Stimulated activated CD4-positive, alpha-beta T cell treated with anti-CD3 and anti-CD28 coated beads, Interleukin-1b, Interleukin-23, amount 100 ng/mL, for 4 hours (primary cell): ENCODE measurements at places on chromosomes 5 and 9.

DNA sequence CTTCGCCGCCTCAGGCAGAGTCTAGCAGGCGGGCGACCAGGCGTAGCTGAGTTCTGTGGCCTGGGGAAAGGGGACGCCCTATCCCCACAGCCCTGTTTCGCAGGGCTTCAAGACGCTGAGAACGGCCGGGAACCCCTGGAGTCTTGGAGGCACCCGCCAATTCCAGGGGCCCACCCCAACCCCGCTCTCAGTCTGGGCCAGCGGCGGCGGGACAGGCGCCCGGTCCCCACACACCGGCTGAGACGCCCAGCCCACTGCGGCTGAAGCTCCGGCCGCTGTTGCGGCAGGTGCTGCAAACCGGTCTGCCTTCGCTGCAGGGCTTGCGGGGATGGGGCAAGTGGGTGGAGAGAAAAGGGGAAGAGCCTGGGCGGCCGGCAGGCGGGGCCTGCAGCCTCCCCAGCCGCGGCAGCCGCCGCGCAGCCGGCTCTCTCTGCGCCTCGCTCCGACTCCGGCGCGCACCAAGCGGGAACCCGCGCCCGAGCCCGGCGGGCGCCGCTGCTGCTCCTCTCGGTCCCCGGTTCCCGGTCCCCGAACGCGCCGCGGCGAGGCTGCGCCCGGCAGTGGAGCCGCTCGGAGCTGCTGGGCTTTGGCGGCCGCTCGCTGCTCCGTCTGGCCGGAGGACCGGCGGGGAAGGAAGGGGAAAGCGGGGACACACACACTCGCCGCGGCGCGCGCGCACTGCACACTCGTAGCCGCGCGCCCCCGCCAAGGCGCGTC, at the start of gene PIP5K1B:
Gene PIP5K1B (plus strand): TSS at position 427 of the 717 bp plus-strand sequence. CDS start 117,375 bp downstream, outside the sequence.
- DNase-seq, result peak; percentile 21

DNA sequence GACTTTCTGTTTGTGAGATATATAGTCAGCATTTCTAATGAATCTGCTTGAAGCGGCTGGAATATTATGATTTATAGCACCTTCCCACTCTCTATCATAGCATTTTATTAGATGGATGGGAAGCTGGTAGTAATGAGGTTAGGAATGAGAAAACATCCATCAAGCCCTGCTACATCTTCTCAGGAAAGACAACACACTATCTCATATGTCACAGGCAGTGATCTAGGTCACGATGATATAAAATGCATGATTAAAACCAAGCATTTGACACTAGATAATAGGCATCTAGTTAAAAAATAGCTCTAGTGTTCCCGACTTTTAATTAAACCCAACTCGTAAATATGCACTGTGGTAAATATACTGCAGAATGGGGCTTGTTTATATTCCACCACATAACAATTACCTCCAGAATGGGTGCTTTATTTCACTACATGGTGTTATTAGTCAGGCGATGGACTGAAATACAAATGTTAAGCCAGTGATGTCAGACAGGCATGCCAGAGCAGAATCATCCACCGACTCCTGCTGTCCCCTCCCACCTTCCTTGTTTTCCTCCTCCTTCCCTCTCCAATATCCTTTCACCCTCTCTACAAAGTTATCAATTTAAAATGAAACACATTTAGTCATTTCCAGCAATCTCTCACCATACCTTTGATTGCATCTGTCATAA, 286.8 kb downstream of the SPATA31D1 start:
- no peak for DNase-seq

GRCh38 chr5:55459572-55459971, 75.2 kb downstream of the PLPP1 start:
- DNase-seq, result no peak

GRCh38 chr5:180161420-180162303, 47.3 kb downstream of the RASGEF1C start:
- no peak for DNase-seq

- no peak for DNase-seq
Observed at GRCh38 chr9:114216081-114216480, 60.7 kb downstream of the COL27A1 start.

GRCh38 chr9:99391937-99392594, 170.0 kb downstream of the SEC61B start:
- no peak for DNase-seq

DNA sequence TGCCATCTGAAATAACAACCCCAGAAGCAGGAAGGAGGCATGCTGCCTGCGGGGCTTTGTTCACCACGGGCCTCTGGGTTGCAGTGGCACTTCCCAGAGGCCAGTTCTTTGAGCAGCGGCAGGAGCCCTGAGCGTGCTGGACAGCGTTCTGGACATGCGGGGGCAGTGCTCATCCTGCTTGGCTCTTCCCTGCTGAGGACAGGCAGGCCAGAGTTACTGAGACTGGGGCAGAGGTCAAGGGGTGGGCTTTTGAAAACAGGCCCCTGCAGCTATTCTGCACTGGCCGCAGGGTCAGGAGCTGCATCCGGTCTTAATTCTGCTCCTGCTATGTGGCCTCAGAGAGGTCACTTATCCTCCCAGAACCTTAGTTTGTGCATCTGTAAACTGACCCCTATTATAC, 258.6 kb downstream of the FSTL4 start:
- DNase-seq, result no peak

DNA sequence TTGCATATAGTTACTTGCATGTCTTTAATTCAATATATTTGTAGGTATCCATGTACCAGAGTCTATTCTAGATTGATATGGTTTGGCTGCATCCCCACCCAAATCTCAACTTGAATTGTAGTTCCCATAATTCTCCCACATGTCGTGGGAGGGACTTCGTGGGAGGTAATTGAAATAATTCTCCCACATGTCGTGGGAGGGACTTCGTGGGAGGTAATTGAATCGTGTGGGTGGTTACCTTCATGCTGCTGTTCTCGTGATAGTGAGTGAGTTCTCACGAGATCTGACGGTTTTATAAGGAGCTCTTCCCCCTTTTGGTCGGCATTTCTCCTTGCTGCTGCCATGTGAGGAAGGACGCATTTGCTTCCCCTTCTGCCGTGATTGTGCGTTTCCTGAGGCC, 16.5 kb downstream of the FBXL7 start:
- DNase-seq, result no peak

DNA sequence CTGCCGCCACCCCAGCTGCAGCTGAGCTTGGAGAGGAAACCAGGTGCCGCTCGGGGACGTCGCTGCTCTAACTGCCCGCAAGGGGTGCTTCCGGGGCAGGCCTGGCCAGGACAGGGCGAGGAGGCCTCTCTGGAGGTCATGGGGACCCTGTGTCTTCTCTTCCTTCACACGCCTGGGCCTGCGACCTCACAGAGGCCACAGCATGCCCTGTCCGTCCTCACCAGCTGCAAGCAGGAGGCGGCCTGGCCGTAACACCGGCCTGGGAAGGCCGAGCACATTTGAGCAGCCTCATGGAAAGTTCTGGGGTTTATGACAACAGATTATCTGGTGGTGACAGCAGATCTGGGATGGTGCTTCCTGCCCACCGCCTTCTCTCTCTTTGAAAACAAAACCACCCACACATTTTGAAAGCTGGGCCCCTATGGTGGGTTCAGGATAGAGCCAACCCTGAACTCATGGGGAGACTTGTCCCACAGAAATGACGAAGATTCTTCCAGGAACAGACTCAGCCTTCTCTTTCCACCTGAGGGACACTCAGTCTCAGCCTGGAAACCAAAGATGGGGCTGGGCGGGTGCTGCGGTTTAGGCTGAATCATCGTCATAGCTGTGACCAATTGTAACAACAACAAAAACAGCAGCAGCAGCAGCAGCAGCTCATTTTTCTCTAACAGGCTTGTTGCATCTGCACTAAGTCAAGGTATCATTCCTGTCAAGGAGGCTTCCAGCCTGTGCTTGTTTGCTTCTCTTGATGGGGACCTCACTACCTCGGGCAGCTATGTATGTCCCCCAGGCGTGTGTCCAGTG, 99.6 kb upstream of the RAPGEF1 start:
- DNase-seq, result peak; percentile 28
